ENCODE measurements at places on chromosomes 16 and 17.

DNA sequence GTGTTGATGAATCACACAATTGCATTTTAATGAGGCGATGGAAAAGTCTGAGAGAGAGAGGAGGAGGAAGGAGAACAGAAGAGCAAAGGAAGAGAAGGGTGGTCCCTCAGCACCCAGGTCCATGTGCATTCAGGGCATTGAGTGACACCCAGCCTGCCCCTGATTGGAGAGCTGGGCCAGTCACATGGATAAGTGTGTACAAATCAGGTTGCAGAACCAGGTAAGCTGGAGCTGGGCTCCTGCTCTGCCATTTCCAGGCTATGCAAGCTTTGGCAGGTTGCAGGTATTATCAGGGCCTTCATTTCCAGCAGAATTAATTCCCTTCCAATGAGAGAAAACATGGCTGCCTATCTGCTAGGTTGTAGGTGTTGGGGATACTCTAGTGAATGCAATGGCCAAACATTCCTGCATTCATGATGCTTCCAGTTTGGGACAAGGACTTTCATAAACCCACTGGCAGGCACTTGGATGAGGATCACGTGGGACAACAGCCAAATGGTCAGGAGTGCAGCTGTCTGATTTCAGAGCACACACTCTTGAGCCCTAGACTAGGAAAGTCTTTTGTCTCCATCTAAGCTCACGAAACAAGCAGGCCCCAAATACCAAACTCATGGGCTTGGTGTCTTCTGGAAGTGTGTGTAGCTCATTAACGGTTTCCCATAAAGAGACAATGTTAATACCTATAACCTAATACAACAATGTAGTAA is 577.9 kb upstream of the CDH5 start:
- DNase-seq = no peak

DNA sequence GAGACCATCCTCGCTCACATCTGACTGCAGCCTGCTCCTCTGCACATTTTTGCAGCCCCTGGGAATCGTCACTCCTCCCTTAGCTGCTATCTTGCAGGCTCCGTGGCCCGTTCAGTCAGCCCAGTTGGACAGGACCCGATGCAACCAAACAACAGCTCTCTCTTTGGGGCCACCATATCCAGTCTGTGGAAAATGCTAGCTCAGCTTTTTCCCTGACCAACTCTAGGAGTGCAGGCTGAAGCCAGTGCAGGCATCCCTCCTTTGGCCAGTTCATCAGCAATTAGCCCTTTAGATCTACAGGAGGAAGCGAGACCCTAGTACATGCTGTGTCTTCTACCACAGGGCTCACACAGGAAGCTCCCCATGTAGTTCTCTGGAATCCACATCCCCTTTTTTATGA is 182.1 kb downstream of the HS3ST3A1 start:
- DNase-seq = no peak

- no peak for DNase-seq
Measured at GRCh38 chr17:61723914-61724313, 132.9 kb upstream of the NACA2 start.

DNA sequence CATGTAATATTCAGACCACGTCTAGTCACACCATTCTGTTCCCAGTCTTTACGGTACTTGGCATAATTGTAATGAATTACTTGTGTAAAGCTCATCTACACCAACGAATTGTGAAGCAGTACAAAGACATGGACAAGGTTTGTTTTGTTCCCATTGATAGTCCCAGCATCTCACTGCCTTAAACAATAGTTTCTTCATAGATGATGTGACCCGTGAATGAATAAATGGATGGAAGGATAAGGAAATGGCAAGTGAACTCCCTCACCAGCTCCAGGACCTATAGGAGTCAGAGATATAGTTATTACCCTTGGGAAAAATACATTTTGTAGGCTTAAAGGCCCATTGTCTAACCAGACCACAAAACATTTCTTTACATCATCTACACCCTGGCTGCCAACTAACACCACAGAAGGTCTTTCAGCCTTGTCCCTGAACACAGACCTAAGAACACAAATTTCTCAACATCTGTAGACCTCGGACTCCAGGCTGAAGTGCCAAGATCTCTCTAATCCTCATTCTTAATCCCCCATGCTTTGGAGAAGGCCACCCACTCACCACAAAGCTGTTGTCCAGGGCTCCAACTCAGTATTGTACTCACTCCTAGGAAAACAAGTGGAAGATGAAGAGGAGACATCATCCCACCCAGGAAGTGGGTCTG is 38.2 kb downstream of the MAF start:
- no peak for DNase-seq

DNA sequence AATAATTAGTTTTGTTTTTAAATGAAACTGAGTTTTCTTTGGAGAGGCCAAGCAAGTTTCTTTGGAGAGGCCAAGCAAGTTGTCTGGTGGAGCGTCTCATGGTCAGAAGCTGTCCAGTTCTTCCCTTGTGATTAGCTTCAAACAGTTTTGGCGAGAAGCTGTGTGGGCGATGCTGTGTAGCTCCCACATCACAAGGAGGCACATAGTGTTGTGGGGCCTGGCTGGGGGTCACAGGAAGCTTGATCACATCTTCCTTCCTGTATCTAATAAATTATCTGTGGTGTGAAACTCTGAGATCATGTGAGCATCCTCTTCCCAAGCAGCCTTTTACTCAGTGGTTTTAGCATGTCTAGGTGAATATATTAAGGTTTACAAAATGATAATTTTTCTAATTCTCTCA is 33.9 kb downstream of the SPECC1 start:
- DNase-seq = no peak

GRCh38 chr16:71912534-71913275 is 17.4 kb downstream of the IST1 start:
- no peak for DNase-seq

- DNase-seq = no peak
Measured at GRCh38 chr17:32783602-32784001, 93.3 kb downstream of the MYO1D start.

- no peak for DNase-seq
Measured at GRCh38 chr17:16371742-16372141, 9.1 kb upstream of the UBB start.

DNA sequence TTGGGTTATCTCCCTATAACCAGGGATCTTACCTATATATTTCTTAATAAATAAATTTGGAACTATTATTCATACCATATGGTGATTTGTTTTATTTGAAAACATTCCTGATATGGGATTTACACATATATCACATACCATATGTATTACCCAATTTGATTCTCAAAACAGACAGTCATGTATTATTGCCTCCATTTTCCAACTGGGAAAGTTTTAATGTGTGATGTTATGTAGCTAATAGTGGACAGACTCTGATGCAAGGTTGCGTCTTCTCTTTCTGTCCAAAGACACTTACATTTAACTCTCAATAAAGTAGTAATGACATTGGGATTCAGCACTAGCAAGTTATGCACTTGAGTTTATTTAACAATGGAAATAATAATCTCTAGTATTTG is 1.1 kb downstream of the KRTAP9-9 start:
- no peak for DNase-seq

- peak; percentile 45 for DNase-seq
Measured at GRCh38 chr16:10895053-10895946, 18.3 kb downstream of the CIITA start.

GRCh38 chr16:11232852-11233726 is 22.9 kb downstream of the SOCS1 start:
- DNase-seq = peak; percentile 88

- DNase-seq = no peak
Measured at GRCh38 chr16:74768239-74768638, 6.4 kb downstream of the FA2H start.

DNA sequence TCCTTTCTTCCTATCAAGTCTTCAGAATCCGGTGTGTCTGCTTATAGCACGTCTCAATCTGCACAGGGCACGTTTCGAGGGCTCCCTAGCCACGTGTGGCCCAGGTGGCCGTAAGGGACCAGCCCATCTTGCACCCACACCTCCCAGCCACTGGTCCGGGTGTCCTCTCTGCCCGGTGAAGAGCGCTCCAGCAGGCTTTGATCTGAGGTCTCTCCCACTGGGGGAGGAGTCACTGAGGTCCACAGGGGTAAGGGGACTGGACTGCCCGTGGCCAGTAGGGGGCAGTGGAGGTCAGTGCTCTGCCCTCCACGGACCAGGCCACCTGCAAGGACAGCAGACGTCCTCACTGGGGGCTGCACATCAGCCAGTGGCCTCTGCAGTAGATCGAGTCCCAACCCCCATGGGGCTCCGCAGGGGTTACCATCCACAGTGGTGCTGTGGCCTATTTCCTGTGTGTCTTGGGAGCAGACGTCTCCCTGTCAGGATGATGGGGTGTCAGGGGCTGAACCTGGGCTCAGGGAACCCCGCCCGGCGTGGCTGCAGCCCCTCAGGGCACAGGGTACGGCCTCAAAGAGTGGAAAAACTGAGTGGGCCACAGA is 204.1 kb upstream of the CIBAR2 start:
- peak; percentile 50 for DNase-seq

GRCh38 chr16:59048876-59049275 is 314.8 kb upstream of the GOT2 start:
- DNase-seq = no peak

- DNase-seq = no peak
Measured at GRCh38 chr16:87492291-87492630, 563 bp downstream of the ZCCHC14 start.
